Activated naive CD8-positive, alpha-beta T cell treated with anti-CD3 and anti-CD28 coated beads for 36 hours (primary cell): ENCODE measurements at places on chromosomes 6 and 20.
A peak's percentile ranks its signal among the peaks of the same experiment; 100 is the strongest.

GRCh38 chr6:25946631-25947030 lies 16.0 kb upstream of the TRIM38 start:
- DNase-seq: no peak

GRCh38 chr6:139738801-139739455 lies 364.5 kb upstream of the CITED2 start:
- no peak for DNase-seq

- no peak for DNase-seq
Observed at GRCh38 chr6:156952401-156952800, 175.2 kb downstream of the ARID1B start.

GRCh38 chr6:65760285-65760684 lies 53.3 kb upstream of the EYS start:
- no peak for DNase-seq

DNA sequence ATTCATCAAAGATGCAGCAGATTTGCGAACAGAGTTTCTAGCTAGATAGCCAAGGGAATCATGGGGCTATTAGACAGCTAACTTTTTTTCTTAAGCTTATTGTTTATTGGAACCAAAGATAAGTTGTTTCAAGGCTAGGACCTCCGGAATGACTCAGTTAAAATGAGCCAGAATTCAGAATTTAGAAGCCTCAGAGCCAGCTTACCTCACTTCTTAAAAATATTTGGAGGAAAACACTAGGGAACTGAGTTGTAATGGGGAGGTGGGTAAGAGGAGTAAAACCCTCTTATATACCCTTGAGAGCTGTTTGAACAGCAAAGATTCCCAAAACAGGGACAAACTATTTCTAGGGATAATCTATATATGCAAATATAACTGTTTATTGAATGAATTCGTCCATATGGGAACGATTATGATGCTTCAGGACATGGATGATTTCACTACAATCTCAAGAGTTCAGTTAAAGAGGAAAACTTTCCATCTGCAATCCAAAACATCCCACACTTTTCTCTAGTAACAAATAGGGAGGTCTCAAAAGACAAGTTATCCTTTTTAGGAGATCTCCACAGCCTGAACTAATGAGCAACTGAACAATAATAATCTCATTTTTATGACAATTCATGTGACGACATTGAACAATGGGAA lies 12.6 kb upstream of the CARMIL1 start:
- DNase-seq: no peak

DNA sequence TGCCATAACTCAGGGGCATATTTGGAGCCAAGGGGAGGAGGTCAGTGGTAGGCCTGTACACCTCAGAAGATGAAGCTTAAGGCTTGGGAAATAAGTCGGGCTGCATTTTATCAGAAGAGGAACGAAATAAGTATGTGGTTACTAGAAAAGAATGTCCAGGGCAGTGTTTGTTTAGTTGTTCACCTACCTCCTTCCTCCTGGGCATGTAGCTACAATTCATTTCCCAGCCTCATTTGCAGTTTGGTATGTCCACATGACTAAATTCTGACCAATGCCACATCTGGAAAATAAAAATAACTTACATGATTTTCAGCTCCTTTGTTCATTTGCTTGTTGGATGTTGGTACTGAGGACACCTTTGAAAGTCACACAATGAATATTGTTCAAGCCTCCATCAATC lies 294.5 kb upstream of the RGS17 start:
- no peak for DNase-seq

DNA sequence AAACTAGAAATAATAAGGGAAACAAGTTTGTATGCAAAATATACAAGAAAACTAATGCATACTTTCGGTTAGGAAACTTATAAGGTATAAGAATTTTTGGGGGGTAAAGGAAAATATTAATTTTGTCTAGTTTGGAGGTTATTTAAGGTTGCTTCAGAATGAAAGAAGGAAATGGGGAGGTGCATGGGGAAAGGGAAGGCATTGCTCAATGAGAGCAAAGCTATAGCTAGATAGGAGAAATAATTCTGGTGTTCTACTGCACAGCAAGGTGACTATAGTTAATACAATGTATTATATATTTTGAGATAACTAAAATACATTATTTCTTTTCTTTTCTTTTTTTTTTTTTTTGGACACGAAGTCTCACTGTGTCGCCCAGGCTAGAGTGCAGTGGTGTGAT lies 5.4 kb upstream of the MYMX start:
- no peak for DNase-seq

DNA sequence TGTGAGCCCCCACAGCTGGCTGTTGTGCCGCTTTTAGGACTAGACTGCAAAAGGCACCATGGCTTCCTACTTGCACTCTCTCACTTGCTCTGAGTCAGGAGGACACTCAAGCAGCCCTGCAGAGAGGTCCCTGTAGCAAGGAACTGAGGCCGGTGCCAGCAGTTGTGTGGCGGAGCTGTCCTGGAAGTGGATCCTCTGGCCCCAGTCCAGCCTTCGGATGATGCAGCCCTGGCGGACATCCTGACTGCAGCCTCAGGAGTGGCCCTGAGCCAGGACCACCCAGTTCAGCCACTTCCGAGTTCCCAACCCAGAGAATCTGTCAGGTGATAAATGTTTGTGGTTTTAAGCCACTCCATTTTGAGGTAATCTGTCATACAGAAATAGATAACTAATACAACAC lies 17.5 kb downstream of the CTCFL start:
- no peak for DNase-seq

DNA sequence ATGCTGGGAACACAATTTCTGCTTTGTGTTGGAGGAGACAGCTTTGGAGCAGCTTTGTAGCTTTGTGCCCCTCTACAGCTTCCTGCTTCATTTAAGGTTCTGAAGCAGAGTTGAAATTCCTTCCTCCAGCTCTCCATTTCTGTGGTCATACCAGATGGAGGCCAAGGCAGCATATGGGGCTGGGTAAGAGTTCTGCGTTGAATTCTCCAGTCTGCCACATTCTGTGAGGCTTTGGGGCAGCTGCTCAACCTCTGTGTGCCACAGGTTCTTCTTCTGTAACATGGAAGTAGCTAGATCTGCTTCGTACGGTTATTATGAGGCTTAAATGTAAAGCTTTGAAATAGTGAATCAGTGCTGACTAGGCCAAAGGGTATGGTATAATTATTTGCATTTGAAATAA lies 2.9 kb upstream of the TRIM26 start:
- no peak for DNase-seq

- no peak for DNase-seq
Observed at GRCh38 chr20:59340201-59340885, 39.9 kb downstream of the EDN3 start.

DNA sequence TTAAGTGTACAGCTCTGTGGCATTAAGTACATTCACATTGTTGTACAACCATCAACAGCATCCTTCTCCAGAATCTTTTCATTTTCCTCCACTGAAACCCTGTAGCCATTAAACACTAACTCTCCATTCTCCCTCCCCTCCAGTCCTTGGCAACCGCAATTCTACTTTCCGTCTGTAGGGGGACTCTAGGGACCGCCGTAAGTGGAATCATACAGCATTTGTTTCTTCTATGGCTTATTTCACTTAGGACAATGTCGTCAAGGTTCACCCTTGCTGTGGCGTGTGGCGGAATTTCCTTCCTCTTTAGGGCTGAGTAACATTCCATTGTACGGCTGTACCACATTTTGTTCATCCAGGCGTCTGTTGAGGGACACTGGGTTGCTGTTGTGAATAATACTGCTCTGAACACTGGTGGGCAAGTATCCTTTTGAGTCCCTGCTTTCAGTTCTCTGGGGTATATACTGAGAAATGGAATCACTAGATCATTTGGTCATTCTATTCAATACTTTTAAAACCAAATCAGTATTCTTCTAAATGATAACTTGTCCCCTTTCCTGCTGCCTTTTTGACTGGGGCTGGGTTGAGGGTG lies 50.7 kb downstream of the PPP1R3G start:
- DNase-seq: peak; percentile 44

DNA sequence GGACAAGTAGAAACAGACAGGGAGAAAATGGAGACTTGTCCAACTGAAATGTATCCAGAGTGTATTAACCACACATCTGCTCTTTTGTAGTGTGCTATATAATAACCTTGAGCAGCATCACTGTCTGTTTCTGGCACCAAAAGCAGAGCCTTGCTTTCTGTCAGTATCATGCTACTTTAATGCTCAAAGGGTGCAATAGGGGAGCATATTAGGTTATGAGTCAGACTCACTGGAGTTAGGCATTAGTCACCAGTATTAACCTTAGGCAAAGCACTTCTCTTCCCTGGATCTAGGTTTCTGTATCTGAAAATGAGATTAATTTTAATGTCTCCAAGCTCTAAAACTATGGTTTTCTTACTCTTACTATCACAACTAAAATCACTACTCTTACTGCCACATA lies 280.1 kb downstream of the TFAP2B start:
- no peak for DNase-seq

DNA sequence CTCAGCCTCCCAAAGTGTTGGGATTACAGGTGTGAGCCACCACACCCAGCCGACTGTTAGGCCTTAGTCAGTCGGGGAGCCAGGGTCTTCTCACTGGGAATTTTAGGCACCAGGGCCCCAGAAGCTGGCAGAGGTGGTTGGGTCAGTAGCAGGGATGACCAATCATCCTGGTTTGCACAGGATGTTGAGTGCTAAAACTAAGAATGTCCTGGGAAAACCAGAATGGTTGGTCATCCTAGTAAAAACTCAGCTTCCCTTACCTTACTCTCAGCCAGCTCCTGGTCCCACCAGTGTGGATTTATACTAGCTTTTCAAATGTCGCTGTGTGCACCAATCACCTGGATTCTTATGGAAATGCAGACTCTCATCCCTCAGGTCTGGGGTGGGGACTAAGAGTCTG lies 31.8 kb downstream of the KCNG1 start:
- no peak for DNase-seq

DNA sequence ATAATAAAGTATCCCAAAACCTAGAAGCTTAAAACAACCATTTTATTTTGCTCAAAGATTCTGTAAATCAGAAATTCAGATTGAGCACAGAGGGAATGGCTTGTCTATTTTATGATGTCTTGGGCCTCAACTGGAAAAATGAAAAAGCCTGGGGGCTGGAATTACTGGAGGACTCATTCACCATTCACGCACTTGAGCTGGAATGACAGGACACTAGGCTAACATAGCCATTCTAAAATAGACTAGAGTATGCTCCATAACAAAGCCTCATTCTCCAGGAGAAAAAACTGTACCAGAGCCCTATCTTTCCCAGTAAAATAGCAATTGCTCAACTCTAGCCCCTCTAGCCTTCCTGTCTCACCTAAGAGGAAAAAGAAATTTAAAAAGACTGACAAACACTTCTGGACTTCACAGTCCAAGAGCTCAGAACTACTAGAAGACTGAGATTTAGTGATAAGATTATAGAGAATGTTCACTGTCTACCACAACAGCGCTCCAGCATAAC lies 145.4 kb upstream of the BTBD3 start:
- no peak for DNase-seq

GRCh38 chr6:106609699-106610098 lies 19.6 kb downstream of the RTN4IP1 start:
- DNase-seq: peak; percentile 3

- DNase-seq: no peak
Observed at GRCh38 chr6:159981071-159981402, 12.2 kb downstream of the IGF2R start.

- no peak for DNase-seq
Observed at GRCh38 chr20:47392015-47392720, 35.7 kb upstream of the ZMYND8 start.

DNA sequence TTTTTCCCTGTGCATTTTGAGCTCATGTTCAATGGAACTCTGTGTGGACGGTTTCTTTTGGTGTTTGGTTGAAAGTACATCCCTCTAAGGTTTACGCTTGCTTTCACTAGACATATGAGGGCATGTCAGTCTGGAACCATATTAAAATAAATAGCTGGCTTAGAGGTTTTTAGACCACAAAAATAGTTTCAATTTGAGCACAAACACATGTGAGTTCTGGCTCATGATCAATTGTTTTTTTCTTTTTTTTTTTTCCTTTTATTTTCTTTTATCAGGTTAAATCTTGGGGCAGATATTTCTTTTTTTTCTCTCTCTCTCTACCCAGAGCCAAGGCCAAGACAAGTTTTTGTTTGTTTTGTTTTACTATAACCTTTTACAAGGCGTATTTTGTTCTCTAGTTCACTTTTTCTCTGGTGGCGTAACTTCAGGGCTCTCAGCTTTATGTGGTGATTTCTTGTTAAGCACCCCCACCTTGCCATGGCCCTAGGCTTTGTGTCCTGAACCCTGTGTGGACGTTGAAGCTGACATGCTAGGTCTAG lies 92.9 kb downstream of the SHLD1 start:
- DNase-seq: no peak

DNA sequence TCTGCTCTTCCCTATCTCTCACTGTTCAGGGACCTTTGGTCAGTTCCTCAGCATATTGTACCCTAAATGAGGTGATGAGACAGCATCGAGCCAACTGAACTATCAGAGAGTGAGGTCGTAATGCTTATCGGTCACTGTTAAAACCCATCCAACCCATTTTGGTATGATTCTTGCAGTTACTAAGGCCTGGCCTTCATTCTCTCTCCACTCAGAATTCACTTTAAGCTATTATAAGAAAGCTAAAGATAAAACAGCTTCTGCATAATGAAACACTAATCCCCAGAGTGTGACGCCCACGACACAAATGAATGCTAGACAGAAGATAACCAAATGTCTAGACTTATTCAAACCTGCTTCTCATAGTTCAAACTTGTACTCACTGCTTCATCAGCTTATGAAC lies 175.8 kb downstream of the GMPR start:
- DNase-seq: no peak

- no peak for DNase-seq
Observed at GRCh38 chr20:50116368-50116999, 3.5 kb upstream of the UBE2V1 start.

- DNase-seq: no peak
Observed at GRCh38 chr6:166462461-166463135, 79.9 kb upstream of the MPC1 start.

DNA sequence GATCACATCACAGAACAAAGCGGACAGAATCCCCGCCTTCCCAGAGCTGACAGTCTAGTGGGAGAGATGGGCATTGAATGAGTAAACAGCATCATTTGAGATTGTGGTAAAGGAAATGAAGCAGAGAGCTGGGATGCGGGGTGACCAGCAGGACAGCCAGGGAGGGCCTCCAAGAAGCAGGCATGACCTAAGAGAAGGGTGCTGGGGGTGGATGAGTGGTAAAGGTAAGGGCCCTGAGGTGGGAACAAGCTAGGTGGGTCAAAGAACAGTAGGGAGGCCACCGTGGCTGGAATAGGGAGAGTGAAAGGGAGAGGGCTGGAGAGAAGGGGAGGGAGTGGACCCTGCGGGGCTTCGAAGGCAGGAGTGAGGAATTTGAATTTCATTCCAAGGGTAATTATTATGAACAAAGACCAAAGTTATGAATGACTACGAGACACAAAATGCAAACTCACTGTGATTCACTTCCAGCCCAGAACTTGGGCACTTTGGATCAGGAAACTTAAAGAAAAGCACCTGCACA lies 61.4 kb downstream of the CEBPB start:
- DNase-seq: no peak
